ENCODE measurements at places on chromosomes 1 and 21. TPM values are rescaled to one million over a fixed set of nuclear protein-coding genes. Genes with fewer than 3 reads are reported as not detected.

The LCE5A gene
- polyA plus RNA-seq = not detected

The TMPRSS3 gene
- polyA plus RNA-seq = 4.0 TPM

The CEP85 gene
- 11.0 TPM for polyA plus RNA-seq

The TP73 gene
- polyA plus RNA-seq = not detected

The RNU1-4 gene
- not detected for polyA plus RNA-seq

The LCE6A gene
- not detected for polyA plus RNA-seq

The EPHA2 gene
- 23.3 TPM for polyA plus RNA-seq

Data from small intestine (tissue), 16 donors.